Stimulated activated CD4-positive, alpha-beta T cell treated with anti-CD3 and anti-CD28 coated beads, Interleukin-2, amount 100 ng/mL, for 24 hours (primary cell): ENCODE measurements at places on chromosomes 7 and 10.

GRCh38 chr7:84647797-84648757 is 453.5 kb upstream of the SEMA3A start:
- no peak for DNase-seq

GRCh38 chr10:8800426-8800825 is 745.9 kb downstream of the GATA3 start:
- no peak for DNase-seq

DNA sequence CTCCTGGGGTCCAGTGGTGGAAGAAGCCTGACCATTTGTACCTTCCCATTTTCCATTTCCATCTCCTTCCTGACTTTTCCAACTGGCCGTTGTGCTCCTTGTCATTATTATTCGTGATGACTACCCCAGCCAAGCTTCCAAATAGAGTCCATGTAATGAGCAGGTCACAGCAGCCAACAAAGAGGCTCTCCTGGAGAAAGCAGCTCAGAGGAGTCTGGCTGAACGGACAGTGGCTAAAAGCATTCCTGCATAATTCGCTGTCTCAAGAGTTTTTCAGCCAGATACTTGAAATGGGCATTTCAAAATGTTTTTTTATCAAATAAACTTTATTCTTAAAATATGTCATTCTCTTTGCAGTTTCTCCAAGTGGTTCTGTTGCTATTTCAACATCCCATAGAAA is 458.6 kb downstream of the INHBA start:
- DNase-seq = no peak

- no peak for DNase-seq
Observed at GRCh38 chr7:2779051-2779450, 65.1 kb downstream of the GNA12 start.

- no peak for DNase-seq
Observed at GRCh38 chr7:136677471-136678365, 190.7 kb upstream of the CHRM2 start.

DNA sequence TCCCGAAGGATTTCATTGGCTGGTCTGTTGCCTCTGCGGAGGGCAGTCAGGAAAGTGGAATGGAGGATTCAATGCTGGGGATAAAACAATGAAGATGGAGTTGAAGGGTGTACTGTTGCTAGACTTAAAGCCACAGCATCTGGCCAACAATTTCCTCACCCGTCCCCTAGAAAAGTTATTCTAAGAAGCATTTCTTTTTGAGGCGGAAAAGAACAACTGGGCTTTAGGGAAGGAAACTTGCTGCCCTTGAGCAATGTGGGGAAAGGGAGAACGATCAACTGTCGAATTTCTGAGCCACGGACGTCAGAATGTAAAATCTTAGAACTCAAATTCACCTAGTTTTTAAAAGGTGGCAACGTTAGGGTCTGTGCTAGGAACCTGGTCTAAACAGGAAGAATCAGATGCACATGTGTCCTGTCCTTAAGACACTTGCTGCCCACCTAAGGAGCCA is 664 bp downstream of the FMC1 start:
- no peak for DNase-seq
